Right atrium auricular region (tissue), 2 donors: ENCODE measurements at places on chromosomes 16 and 17. TPM values are rescaled to one million over a fixed set of nuclear protein-coding genes. Genes with fewer than 3 reads are reported as not detected.

- H3K27ac ChIP-seq: peak overlapping the region; percentile 95
- no peaks in the 10 kb centered on the region for H3K27me3 ChIP-seq
- H3K4me3 ChIP-seq: peak overlapping the region; percentile 87
- H3K4me1 ChIP-seq: no peaks in the 10 kb centered on the region
Observed at GRCh38 chr17:50151937-50152547, 1.6 kb upstream of the PPP1R9B start.

DNA sequence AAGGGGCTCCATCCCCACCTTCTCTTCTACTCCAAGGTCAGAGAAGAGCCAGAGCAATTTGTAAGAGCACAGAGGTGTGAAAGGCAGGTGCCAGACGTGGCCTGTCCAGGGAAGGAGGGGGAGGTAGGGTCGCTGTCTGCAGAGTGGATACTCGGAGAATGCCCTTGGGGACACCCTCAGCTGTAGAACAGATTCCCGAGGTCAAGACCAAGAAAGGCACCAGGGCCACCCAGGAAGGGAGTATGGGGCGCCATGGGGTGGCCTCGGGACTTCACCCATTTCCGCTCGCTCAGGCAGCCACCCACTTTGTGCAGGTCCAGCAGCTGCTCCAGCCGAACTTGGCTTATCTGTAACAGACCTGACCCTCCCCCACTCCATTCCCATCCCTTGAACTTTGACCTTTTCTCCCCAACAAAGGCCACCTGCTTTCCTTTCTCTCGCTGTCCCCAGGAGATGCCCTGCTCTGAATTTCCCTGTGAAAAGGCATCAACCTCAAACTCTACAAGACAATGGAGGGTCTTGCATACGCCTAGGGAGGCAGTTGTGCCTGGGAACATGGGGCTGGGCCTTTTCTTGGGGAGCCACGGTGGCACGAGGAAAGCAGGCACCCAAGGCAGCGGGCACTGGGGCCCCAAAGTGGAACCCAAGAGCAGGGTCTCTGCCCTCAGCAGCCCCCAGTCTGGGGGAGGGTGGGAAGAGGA is 11.3 kb upstream of the AXIN2 start:
- H3K27me3 ChIP-seq: no peaks in the 10 kb centered on the region
- no peak overlapping the region for H3K4me3 ChIP-seq
- DNase-seq: no peak

DNA sequence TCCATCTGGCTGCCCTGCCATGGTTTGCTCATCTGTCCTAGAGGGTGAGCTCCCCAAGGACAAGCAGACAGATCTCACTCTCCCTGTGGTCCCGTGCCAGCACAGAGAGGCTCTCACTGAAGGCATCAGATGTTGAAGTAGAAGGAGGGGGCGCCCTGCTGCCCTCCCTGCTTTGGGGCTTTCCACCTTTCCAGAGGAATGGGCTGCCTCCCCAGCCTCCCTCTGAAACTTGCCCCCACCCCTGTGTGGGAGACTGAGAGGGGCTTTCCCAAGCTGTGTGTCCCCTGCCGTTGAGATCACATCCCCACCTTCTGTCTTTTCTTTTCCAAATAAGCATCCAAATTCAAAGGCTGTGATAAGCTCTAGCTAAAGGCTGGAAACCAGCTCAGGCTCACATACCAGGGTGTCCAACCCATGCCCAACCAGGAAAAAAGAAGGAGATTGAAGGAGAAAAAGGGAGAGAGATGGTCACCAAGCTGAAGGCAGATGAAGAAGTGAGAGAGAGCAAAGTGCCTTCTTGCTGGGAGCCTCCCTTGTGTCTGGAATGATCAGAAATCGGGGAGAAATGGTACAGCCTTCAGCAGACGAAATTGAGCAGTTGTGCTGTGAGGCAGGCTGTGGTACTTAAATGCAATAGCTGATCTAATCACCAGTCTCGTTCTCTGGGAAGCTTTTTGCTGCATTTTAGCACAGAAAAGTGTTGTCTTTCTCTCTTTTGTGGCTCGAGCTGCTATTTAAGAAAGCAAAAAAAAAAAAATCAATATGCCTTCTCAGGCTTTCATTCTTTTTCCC is 145.9 kb upstream of the LHX1 start:
- no peaks in the 10 kb centered on the region for H3K36me3 ChIP-seq
- H3K27ac ChIP-seq: no peak overlapping the region
- H3K27me3 ChIP-seq: no peaks in the 10 kb centered on the region
- H3K4me1 ChIP-seq: no peaks in the 10 kb centered on the region
- DNase-seq: no peak

DNA sequence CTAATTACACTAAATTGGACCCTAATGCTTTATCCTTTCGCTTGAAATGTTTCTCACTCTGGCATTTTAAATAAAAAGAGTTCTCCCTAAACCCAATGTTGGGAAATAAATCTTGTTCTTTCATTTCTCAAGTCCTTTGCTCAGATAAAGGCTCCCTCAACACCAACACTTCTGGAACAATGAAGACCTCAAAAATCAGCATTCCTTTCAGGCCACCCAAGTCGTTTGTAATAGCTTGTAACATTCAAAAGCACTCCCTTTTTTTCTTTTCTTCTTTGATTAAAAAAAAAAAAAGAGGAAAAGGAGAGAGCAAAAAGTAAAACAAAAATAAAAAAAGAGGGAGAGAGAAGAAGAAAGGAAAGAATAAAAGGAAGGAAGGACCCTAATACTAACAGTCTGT is 23.3 kb upstream of the FOXJ1 start:
- H3K4me3 ChIP-seq: no peak overlapping the region
- H3K36me3 ChIP-seq: no peaks in the 10 kb centered on the region
- no peaks in the 10 kb centered on the region for H3K27me3 ChIP-seq

GRCh38 chr16:28301154-28301553 is 8.8 kb downstream of the SBK1 start:
- DNase-seq: no peak
- no peak overlapping the region for H3K27ac ChIP-seq
- no peak overlapping the region for H3K4me3 ChIP-seq
- no peaks in the 10 kb centered on the region for H3K36me3 ChIP-seq
- H3K27me3 ChIP-seq: no peaks in the 10 kb centered on the region

DNA sequence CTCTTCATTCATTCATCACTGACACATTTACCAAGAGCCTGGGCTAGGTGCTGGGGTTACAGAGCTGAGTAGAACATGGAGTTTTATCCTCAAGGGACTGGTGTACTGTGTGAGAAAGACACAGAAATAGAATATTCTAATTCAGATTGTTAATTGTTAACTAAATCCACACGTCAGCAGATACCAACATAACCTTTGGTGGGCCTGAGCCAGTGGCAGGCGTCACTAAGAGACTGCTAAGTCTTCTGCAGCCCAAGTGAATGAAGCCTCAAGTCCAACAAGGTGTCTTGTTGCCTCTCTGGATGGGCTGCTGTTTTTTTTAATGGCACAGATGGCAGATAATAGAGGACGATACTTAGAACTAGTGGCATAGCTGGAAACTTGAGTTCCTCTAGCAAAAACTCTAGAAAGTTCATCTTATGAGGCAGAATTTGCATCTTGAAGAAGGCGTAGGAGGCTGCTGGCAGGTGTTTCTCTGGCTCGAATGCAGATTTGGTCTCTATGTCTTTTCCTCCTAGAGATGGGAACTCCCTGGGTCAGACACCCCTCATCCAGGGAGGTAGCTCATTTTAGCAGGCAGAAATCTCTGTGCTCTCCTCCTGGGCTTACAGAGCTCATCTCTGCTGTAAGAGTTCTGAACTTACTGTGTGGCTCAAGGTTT is 179.5 kb downstream of the NTN1 start:
- no peaks in the 10 kb centered on the region for H3K27me3 ChIP-seq
- no peak for DNase-seq
- H3K4me3 ChIP-seq: no peak overlapping the region
- H3K36me3 ChIP-seq: no peaks in the 10 kb centered on the region
- no peak overlapping the region for H3K27ac ChIP-seq

- H3K4me3 ChIP-seq: no peak overlapping the region
- H3K36me3 ChIP-seq: no peaks in the 10 kb centered on the region
- peak overlapping the region; percentile 43 for H3K27ac ChIP-seq
- peaks cover 14% of the 10 kb centered on the region for H3K4me1 ChIP-seq
Observed at GRCh38 chr17:78563189-78564145, 13.7 kb downstream of the DNAH17 start.

- H3K4me3 ChIP-seq: peak overlapping the region; percentile 73
- peaks cover 34% of the 10 kb centered on the region for H3K4me1 ChIP-seq
- DNase-seq: no peak
- H3K36me3 ChIP-seq: peaks cover 6% of the 10 kb centered on the region
- H3K27me3 ChIP-seq: no peaks in the 10 kb centered on the region
- H3K27ac ChIP-seq: peak overlapping the region; percentile 92
Observed at GRCh38 chr17:9021992-9022572, 772 bp downstream of the NTN1 start.

DNA sequence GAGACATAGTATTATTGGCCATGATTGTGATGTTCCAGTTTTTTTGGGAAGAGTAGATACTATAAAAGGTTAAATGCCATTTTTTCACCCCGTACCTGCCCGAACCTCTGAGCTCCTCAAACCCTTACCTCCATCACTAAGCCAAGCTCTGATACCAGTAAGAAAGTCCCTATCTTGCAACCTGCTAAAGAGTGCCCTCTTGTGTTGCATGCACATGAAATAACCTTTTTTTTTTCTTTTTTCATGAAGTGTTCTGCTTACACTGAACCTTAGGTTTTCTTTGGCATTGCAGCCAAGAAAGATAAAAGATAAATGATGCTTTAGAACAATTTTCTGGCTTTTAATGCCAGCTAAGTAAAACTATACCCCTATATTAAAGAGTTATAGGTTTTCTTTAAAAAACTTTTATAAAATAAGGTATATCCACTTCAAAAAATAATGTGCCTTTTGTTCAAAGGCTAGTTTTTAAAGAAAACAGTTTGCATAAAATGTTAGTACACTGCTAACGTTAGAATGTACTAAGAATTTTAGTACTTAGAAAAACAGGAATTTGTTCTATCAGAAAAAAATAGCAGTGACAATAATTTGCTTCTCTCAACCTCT is 295.3 kb upstream of the PMFBP1 start:
- DNase-seq: no peak
- H3K4me3 ChIP-seq: no peak overlapping the region
- H3K27me3 ChIP-seq: no peaks in the 10 kb centered on the region
- H3K36me3 ChIP-seq: no peaks in the 10 kb centered on the region
- H3K4me1 ChIP-seq: no peaks in the 10 kb centered on the region
- no peak overlapping the region for H3K27ac ChIP-seq

- no peaks in the 10 kb centered on the region for H3K27me3 ChIP-seq
- H3K4me1 ChIP-seq: no peaks in the 10 kb centered on the region
- DNase-seq: no peak
- H3K27ac ChIP-seq: no peak overlapping the region
Observed at GRCh38 chr17:34592002-34592401, 12.6 kb downstream of the TMEM132E start.

- H3K27ac ChIP-seq: no peak overlapping the region
- H3K4me1 ChIP-seq: no peaks in the 10 kb centered on the region
- no peaks in the 10 kb centered on the region for H3K27me3 ChIP-seq
- H3K36me3 ChIP-seq: no peaks in the 10 kb centered on the region
- H3K4me3 ChIP-seq: no peak overlapping the region
Observed at GRCh38 chr16:75997606-75998005, 271.3 kb upstream of the CPHXL start.

GRCh38 chr17:78836420-78837021 is 4.1 kb downstream of the USP36 start:
- H3K27me3 ChIP-seq: no peaks in the 10 kb centered on the region
- peaks cover 18% of the 10 kb centered on the region for H3K4me1 ChIP-seq
- no peak for DNase-seq
- no peak overlapping the region for H3K27ac ChIP-seq
- H3K4me3 ChIP-seq: no peak overlapping the region

GRCh38 chr17:8912084-8912981 is 44.9 kb upstream of the PIK3R6 start:
- H3K36me3 ChIP-seq: no peaks in the 10 kb centered on the region
- H3K27ac ChIP-seq: no peak overlapping the region
- no peaks in the 10 kb centered on the region for H3K4me1 ChIP-seq

GRCh38 chr17:2215616-2216364 is 87.8 kb downstream of the SMG6 start:
- DNase-seq: peak; percentile 76
- peaks cover 54% of the 10 kb centered on the region for H3K4me1 ChIP-seq
- peak overlapping the region; percentile 38 for H3K4me3 ChIP-seq

DNA sequence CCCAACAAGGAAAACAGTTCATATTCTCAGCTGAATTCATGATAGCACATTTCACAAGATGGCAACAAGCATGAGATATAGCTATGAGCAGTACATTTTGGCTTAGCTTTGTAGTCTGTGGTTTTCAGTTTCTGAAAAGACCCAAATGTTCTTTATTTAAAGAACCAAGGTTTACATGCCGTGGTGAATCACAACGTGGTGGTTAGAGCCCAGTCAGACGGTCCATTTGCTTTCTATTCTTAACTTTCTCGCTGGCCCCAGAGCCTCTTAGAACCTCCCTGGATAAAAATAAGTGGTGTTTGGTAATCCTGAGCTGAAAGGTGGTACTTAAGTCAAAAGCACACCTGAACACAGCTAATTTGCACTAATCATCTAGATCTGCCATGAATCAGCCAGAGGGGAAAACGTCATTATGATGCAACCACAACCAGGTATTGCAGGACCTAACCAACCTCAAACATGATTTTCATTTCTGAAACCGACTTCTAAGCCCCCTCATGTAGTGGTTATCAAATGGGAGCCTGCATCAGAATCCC is 18.6 kb upstream of the HAPSTR1 start:
- H3K4me1 ChIP-seq: no peaks in the 10 kb centered on the region
- H3K36me3 ChIP-seq: no peaks in the 10 kb centered on the region
- no peak overlapping the region for H3K4me3 ChIP-seq
- no peak for DNase-seq
- H3K27me3 ChIP-seq: no peaks in the 10 kb centered on the region

GRCh38 chr16:89511374-89511773 is 3.2 kb downstream of the SPG7 start:
- no peaks in the 10 kb centered on the region for H3K4me1 ChIP-seq
- no peaks in the 10 kb centered on the region for H3K27me3 ChIP-seq
- no peak overlapping the region for H3K4me3 ChIP-seq
- no peak for DNase-seq
- H3K27ac ChIP-seq: no peak overlapping the region
- H3K36me3 ChIP-seq: peaks cover 44% of the 10 kb centered on the region

DNA sequence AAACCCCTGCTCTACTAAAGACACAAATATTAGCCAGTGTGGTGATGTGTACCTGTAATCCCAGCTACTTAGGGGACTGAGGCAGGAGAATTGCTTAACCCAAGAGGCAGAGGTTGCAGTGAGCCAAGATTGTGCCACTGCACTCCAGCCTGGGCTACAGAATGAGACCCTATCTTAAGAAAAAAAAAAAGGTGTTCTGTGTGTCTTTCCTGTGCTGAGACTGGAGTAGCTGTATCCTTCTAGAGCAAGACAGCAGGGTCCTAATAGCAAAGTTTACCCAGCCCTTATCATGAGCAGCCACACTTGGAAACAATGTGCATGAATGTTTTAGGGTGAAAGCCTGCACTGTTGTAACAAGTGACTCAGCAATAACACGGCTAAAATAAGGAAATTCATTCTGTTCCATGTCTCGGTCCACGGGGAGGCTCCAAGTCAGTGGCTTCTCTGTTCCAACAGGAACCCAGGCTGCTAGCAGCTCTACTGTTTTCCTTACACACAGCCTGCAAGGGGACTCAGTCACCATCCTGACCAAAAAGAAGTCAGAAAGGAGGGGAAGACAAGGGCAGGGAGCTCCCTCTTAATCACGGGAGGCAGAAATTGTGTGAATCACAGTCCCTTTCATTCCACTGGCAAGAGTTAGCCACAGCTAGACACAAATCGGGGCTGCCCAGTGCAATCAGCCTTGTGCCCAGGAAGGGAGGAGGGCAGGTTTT is 7.1 kb upstream of the SLC5A11 start:
- peaks cover 12% of the 10 kb centered on the region for H3K4me1 ChIP-seq
- peak; percentile 68 for DNase-seq
- H3K4me3 ChIP-seq: no peak overlapping the region
- H3K36me3 ChIP-seq: no peaks in the 10 kb centered on the region
- peak overlapping the region; percentile 25 for H3K27ac ChIP-seq

Gene CA7
- not detected for total RNA-seq

Gene SPIRE2
- 0.90 TPM for total RNA-seq

Gene CCDC154
- total RNA-seq: not detected

Gene FADS6
- total RNA-seq: not detected

Gene SMTNL2
- 41.6 TPM for total RNA-seq

Gene TEKT5
- not detected for total RNA-seq

Gene HIGD1B
- total RNA-seq: not detected

Gene MAP2K3
- 43.8 TPM for total RNA-seq
